AG08396 (cell line): ENCODE measurements at places on chromosomes 2 and 18.

GRCh38 chr2:144333143-144333555 lies 186.8 kb downstream of the ZEB2 start:
- no peak for DNase-seq

GRCh38 chr2:179022685-179023084 lies 27.3 kb downstream of the CCDC141 start:
- DNase-seq: no peak

DNA sequence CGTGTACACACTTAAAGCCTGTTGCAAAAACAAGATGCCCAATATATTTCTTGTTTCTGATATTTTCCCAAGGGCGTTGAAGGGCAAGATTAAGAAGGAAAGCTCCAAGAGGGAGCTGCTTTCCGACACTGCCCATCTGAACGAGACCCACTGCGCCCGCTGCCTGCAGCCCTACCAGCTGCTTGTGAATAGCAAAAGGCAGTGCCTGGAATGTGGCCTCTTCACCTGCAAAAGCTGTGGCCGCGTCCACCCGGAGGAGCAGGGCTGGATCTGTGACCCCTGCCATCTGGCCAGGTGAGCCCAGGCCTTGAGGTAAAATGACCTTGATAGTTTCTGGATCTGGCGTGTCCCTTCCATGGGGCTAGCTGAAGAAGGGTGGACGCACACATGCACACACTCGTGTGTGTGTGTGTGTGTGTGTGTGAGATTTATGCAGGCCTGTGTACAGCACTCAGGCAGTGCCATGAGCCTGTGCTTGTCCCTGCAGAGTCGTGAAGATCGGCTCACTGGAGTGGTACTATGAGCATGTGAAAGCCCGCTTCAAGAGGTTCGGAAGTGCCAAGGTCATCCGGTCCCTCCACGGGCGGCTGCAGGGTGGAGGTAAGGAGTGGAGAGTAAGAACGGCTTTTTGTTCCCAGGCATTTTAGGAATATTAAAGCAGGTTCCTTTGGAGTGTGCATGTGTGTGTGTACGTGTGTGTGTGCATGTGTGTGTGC lies 23.6 kb downstream of the MLPH start:
- no peak for DNase-seq

DNA sequence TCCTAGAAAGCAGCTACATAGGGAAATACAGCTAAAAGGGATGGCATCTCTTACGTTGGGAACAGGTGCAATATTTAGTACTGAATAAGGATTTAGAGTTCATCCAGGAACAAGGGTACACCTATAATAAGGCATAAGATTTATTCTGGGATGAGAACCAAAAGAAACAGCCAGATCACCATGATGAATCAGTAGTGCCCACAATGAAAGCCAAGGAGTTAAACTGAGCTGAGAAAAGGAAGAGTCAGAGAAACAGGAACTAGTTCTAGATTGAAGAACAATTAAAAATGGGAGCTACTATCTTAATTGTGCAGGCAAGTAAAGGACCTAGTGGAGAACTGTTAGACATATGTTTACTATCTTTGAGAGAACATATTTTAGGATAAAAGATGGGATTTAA lies 692.3 kb downstream of the LRP1B start:
- DNase-seq: no peak

GRCh38 chr18:73947180-73947921 lies 200.3 kb downstream of the FBXO15 start:
- no peak for DNase-seq

DNA sequence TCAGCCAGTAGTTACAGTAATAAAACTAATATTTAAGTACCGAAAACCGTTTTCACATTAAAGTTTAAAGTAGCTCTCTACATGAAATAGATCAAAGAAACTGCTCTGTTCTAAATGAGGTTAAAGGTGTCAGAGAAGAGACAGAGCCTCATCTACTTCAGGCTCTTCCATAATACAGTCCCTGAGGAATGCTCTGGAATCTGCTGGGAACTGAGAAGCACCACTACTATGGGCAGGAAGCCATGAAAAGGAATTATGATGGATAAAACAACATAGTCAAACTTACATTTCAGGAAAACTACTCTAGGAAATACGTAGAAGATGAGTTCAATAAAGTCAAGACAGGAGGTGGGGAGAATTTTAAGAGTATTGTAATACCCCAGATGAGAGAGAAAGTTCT lies 60.0 kb downstream of the ROCK1 start:
- no peak for DNase-seq

GRCh38 chr2:45008296-45009129 lies 739 bp downstream of the SIX2 start:
- DNase-seq: no peak

DNA sequence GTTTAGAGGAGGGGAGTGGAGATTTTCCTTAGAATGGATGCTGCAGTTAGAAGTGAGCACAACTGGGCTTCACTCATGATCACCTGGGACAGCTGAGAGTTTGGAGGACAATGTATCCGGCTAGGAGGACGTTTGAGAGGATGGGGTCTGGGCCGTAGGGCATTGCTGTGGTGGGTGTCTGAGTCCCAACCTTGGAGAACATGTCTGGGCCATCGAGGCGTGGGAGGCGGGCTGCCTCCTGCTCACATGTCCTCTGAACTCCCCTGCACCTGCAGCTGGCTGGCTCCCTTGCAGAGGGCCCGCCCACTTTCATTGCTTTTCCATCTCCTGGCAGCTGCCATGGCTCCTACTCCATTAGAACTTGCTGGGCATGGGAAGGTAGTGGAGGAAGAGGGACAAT lies 203.0 kb upstream of the PXDN start:
- DNase-seq: no peak

GRCh38 chr18:32264401-32264800 lies 74.6 kb downstream of the MEP1B start:
- DNase-seq: no peak

- DNase-seq: no peak
These were observed 11.9 kb downstream of the MSH2 start for GRCh38 chr2:47414682-47415458.

DNA sequence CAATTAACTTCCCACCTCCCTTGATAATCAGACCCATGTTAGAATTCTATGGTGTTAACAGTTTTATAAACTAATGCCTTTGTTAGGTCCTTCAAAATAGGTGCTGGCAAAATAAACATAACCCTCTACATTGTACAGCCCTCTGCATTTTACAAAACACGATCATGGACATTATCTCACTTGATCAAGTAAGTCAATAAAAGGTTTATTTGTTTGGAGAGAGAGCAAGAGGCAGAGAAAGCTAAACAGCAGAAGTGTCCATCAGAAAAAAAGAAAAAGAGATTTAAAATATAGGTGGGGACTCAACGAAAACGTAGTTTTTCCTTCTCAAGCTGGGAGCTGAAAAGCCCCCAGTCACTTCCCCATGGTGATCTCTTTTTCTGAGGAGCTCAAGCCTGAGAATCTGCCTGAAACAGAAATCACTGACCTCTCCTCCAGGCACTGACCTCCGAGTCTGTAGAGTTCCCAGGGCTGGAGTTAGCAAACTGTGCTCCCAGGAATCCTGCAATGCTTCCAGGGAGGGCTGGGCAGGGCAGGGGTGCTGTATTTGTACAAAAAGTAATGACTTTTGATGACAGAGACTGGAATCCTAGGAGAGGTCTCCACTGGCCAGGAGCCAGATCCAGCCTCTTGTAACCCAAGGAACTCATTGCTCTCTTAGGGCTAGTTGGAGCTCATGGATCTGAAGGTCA lies 137.8 kb upstream of the KLHL29 start:
- DNase-seq: no peak

DNA sequence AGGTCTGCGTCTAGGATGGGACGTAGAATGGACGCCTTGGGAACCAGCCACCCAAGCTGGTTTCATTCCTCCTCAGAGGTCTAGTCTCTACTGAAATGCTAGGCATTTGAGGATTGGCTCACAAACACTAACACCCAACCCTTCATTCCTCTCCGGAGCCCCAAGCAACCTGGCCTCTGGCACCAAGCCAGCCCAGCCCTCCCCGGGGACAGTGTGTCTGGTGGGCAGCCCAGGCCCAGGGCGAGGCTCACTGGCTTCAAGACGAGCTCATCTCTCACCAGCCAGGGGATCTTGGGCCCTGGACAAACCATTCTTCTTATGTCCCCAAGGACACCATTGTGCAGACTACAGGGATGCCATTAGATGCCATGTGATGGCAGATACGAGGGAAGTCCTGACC lies 182.5 kb downstream of the CTIF start:
- no peak for DNase-seq

GRCh38 chr2:126761256-126761980 lies 105.5 kb downstream of the GYPC start:
- no peak for DNase-seq

DNA sequence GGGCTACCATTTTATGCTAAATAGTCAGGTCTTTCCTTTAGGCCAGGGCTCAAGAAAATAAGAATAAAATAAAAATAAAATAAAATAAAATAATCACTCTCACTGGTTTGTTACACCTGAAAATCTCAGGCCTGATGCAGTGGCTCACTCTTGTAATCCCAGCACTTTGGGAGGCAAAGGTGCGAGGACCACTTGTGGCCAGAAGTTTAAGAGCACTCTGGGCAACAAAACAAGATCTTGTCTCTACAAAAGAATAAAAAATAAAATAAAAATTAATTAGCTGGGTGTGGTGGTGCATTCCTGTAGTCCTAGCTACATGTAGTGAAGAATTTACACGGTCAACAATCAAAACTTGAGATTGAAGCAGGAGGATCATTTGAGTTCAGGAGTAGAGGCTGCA lies 159.4 kb downstream of the NRXN1 start:
- no peak for DNase-seq

GRCh38 chr2:120348134-120348736 lies 2.3 kb downstream of the INHBB start:
- DNase-seq: no peak

- DNase-seq: peak; percentile 67
These were observed 1.2 kb upstream of the AFTPH start for GRCh38 chr2:64522843-64523428.

GRCh38 chr2:126796931-126797621 lies 101.6 kb upstream of the TEX51 start:
- no peak for DNase-seq

- no peak for DNase-seq
These were observed 107.2 kb upstream of the UBE2E3 start for GRCh38 chr2:180873219-180873618.

DNA sequence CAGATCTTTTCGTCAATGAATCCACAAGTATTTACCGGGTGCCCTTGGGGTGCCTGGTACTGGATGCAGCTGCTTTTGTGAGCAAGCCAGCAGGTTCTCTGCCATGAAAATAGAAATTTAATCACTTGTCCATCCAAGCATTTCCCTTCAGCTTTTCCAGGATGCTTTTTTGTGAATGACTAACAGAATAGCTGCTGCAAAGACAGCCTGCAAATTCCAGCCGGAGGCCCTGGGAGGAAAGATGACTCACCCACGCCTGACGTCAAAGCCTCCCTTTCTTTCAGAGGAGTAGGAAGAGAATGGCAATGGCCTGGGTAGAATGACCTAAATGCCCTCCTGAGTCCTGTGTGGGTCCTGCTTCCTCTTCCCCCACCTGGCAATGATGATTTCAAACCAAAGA lies 111.9 kb downstream of the AP1S3 start:
- peak; percentile 87 for DNase-seq

GRCh38 chr18:75204732-75205513 lies 4.0 kb downstream of the PTGR3 start:
- DNase-seq: no peak

GRCh38 chr18:44727291-44727690 lies 46.6 kb downstream of the SETBP1 start:
- DNase-seq: no peak

- DNase-seq: no peak
These were observed 64.1 kb downstream of the TAF4B start for GRCh38 chr18:26290385-26290784.

GRCh38 chr18:55735199-55735855 lies 147.3 kb upstream of the TCF4 start:
- no peak for DNase-seq

- no peak for DNase-seq
These were observed 152.5 kb downstream of the CYP26B1 start for GRCh38 chr2:71995067-71995665.

DNA sequence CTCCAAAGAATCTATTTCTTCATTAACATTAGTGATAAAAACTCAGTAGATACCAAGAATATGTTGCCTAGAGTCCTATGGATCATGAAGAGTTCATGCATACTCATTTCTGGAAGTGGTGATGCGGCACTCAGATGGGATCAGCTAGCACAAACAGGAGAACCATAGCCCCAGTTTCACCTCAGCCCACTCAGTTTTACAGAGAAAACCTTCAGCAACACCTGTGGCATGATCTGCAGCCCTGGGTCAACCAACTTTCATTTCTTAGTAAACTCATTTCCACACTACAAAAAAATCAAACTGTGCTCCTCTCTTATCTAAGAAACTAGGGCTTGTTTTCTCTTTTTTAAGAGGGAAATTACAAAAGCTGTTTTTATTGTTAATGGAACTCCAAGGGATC lies 569.4 kb downstream of the CCDC85A start:
- no peak for DNase-seq

DNA sequence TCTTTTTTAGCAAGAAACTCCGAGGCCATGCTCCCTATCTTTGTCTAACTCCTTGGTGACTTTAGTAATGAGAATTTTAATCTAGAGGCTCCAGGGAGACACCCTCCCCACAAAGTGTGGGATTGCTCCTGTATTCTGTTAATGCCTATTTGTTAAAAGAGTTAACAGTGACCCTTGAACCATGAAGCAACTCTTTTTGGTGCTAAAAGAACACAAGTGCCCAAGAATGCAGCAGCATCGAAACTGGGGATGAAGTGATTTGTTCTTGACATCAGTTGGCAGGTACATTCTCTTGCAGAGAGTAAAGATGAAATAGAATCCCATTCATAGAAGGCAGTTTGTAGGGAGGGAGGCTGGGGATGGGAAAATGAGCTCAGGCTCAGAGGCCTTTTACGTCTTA lies 50.0 kb downstream of the FMNL2 start:
- DNase-seq: no peak

DNA sequence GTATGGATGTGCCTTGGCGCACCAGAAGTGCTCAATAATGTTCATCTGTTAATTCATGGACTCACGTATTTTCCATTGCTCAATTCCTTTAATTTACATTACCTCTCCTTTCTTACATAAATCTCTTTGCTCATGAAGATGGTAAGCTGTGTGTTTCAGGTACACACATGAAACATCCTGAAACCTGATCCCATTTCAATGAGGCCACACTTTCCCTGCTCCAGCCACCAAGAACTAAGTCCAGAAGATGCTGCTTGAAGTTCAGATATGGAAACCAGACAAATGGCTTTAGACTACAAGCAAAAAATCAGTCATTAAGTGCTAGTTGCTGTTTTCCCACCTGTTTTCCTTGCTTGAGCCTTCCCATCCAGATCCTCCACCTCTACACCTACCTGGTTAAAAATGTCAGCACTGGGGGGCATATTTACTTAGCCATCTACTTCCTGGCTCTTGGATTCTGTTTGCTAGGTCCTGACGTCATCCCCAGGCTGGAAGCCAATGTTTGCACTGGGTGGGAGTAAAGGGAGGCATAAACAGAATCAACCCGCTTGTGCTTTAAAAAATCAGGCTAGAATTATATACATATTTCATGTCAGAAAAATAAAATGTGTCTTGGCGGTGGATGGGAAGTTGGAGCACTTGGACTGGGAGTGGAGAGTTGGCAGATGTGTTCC lies 309.7 kb downstream of the OSR1 start:
- no peak for DNase-seq

GRCh38 chr2:1370461-1370860 lies 42.8 kb upstream of the TPO start:
- DNase-seq: no peak
